HS-5 (cell line): ENCODE measurements at places on chromosomes 6 and 20.

DNA sequence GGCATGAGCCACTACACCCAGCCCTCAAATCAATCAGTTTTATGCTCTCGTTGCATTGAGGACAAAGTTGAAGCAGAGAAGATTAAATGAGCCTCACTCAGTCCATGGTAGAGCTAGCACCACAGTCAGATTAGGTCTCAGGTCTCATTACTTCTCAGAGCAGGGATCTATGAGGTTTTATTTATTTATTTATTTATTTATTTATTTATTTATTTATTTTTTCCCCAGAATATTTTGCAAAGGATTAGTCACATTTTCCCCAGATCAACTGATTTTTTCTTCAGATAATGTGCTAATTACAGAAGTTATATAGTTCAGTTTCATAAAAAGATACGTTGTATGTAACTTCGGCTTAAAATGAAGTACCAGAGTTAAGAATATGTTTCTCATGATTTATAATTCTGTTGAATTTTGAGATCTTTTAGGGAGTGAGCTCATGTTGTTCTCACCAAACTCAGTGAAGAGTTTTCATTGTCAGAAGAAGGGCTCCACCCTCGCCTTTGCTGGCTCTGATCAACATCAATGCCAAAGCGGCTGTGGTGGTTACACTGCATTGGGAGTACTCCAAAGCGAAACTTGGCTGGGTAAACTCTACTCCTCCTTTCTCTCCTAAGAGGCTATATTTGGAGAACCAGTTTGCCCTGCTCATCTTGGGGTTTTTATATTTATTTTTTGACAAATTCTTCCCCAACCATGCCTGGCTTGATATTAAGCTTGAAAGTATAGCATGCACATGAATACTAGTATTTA is 12.9 kb upstream of the ID4 start:
- no peak for DNase-seq

DNA sequence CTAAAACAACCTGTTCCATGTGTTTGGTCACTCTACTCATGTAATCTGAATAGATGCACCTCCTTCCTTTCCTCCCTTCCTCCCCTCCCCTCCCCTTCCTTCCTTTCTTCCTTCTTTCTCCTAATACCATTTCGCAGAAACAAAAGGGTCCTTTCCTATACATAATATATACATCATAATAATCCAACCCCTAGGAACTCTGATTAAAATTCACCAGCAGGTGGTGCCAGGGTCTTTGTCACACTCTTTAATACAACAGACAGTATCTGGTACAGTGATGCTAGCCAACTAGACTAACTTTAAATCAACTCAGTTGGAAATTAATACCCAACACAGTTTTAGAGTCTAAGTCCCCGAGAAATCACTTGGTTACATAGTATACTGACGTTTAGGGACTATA is 181.2 kb upstream of the SHLD1 start:
- no peak for DNase-seq

- DNase-seq, result no peak
Measured at GRCh38 chr6:113634352-113635163, 222.6 kb upstream of the MARCKS start.

- no peak for DNase-seq
Measured at GRCh38 chr6:84606860-84607259, 157.5 kb downstream of the TBX18 start.

- DNase-seq, result peak; percentile 15
Measured at GRCh38 chr6:150207931-150208570, 65.2 kb downstream of the PPP1R14C start.

GRCh38 chr6:30816791-30817739 is 67.3 kb upstream of the DDR1 start:
- DNase-seq, result no peak

DNA sequence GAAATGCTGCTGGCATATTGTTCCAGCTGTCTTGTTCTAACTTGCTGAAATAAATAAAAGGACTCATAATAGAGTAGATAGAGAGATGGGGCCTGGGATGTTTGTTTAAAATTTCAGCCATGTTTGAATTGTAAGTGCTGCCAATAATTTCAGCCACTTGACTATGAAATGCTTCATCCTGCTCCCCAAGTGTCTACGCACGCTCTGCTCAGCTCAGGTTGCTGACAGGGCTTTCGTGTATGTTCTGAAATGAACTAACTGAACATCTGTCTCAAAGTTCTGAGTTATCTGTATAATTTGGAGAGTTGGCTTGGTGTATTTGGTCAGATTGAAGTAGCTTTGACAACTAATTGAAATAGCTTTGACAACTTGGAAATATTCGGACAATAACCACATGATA is 387.8 kb downstream of the BMP2 start:
- no peak for DNase-seq

GRCh38 chr6:7108196-7108963 is 619 bp downstream of the RREB1 start:
- DNase-seq, result no peak
